ENCODE measurements at places on chromosomes 16 and 17.

DNA sequence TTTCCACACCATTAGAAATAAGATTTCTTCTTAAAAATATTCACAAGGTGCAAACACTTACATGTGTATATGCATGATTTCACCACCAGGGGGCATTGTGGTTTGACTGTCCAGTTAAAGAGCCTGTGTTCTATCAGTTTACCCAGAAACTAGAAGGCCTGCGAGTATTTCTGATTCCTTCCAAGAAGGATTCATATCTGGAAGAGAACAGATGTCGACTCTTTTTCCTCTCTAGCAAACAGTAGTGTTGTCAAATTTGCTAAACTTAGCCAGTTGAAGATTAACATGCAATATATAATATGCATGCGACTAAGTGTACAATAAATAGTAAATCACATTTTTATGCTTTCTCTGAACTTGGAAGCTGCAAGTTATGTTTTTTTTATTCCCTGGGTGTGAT is 404.1 kb downstream of the WWOX start:
- H3K36me3 ChIP-seq, result no peaks in the 10 kb centered on the region
- H3K4me1 ChIP-seq, result peaks cover 4% of the 10 kb centered on the region
- H3K27me3 ChIP-seq, result no peaks in the 10 kb centered on the region
- peak; percentile 67 for DNase-seq

DNA sequence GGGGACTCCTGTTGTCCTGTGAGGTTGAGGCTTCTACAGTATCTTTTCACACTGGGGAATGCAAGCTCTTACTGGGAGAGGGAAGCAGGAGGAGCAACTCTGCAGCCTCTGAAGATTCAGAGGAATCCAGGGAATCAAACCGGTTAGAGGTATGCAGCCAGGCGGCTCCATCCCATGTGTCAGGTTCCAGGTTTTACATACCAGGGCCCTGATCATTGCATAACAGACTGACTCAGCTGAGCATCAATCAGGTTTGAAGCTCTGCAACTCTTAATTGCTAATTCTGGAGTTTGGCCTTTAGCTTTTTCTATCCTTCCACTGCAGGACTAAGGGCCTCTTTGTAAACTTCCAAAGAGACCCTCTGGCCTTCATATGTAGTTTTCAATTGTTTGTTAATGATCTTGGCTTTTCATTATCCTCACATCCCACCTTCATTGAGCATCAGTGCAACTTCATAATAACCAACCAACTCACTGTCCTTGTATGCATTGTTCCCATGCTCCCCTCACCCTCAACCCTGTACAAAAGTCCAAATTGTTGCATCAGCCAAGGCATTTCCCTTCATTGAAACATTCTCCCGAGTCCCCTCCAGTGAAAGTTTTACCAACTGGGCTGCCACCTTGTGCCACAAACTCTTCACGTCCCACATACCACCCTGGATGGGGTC is 59.7 kb upstream of the DHX40 start:
- H3K27me3 ChIP-seq, result no peaks in the 10 kb centered on the region
- no peaks in the 10 kb centered on the region for H3K36me3 ChIP-seq
- H3K27ac ChIP-seq, result no peak overlapping the region
- no peak overlapping the region for H3K4me3 ChIP-seq
- H3K4me1 ChIP-seq, result no peaks in the 10 kb centered on the region

- H3K4me3 ChIP-seq, result no peak overlapping the region
- H3K27me3 ChIP-seq, result no peaks in the 10 kb centered on the region
- no peaks in the 10 kb centered on the region for H3K4me1 ChIP-seq
- H3K36me3 ChIP-seq, result no peaks in the 10 kb centered on the region
- H3K27ac ChIP-seq, result no peak overlapping the region
These were observed 26.0 kb upstream of the CDH15 start for GRCh38 chr16:89145406-89146161.

DNA sequence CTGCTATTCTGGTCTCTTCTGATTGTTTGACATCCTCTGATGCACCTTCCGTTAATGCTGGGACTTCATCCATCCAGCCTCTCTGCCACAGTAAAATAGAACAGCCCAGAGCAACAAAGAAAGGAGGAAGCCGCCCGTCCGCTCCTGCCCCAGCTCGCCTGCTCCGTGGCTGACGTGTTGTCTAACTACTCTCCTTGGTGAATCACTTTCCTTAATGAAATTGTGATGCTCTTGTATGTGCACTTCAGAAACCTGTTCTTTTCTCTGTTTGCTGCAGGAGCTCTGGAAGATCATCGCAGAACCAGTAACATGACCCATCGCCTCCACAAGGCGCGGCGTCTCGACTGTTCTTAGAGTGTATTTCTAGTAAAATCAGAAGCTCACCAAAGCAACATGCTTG is 24.3 kb downstream of the METTL22 start:
- no peaks in the 10 kb centered on the region for H3K4me1 ChIP-seq
- DNase-seq, result no peak
- no peak overlapping the region for H3K27ac ChIP-seq
- H3K36me3 ChIP-seq, result peaks cover 37% of the 10 kb centered on the region

DNA sequence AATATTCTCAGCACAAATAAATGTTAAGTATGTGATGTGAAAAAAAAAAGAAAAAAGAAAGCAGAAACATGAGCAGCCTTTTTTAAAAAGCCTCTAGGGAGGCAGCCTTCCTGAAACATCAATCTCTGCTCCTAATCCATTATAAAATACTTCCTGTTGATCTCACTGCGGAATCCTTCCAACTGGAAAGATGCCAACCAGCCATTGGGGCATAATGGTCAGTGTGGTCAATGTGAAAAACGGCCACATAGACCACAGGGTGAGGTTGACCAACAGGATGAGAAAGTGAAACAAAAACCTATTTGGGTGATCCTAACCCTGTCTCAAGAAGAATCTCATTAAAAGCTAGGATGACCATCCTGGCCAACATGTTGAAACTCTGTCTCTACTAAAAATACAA is 26.1 kb upstream of the ABCA8 start:
- H3K27me3 ChIP-seq, result no peaks in the 10 kb centered on the region
- peaks cover 3% of the 10 kb centered on the region for H3K36me3 ChIP-seq
- peak; percentile 55 for DNase-seq

DNA sequence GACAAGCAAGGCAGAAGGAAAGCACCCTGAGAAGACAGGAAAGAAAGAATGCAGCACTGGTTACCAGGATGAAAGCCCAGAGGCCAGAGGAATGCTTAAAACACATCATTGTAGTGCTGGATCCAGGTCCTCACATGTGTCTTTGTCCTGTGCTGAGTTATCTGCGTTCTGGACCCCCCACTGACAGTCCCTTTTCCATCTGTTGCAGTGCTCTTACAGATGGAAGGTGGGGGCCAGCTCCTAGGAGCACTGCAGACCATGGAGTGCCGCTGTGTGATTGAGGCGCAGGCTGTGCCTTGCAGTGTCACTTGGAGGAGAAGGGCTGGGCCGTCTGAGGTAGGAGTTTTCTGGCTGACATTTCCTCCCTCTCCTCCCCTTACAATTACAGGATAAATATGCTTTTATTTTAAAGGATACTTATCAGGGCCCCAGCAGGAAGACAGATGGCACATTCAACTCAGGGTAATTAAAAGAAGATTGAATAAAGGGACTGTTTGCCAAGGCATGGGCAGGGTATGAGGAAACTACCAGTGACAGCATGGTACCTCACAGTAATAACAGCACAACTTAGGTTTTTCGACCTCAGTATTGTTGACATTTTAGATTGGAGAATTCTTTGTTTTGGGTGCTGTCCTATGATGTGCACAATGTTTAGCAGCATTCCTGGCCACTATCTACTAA is 3.0 kb downstream of the EME1 start:
- no peak for DNase-seq
- H3K4me1 ChIP-seq, result peaks cover 4% of the 10 kb centered on the region
- no peaks in the 10 kb centered on the region for H3K27me3 ChIP-seq

DNA sequence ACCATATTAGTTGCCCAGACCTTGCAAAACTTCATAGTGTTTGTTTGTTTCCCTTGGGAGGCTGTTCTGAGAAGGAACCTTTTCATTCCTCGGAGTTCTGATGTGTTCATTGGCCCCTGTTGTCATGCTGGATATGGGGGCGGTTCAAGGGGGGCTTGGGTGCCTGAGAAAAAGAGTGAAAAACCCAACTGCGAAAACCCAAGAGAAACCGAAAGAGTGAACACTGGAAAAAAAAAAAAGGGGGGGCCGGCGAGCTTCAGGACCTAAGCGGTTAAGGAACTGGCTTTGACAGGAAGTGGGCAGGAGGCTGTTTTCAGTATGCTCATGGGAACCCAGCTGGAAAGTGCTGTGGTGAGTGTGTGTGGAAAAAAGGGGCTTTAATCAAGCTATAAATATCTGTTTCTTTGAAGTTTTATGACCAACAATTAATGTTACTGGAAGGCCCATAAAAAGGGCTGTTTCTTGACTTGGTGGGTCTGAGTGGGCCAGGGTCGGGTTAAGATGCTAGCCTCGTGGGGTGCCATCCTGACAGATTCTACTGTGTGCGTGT is 510.7 kb downstream of the MAF start:
- no peak overlapping the region for H3K27ac ChIP-seq
- H3K36me3 ChIP-seq, result no peaks in the 10 kb centered on the region
- peaks cover 4% of the 10 kb centered on the region for H3K4me1 ChIP-seq

DNA sequence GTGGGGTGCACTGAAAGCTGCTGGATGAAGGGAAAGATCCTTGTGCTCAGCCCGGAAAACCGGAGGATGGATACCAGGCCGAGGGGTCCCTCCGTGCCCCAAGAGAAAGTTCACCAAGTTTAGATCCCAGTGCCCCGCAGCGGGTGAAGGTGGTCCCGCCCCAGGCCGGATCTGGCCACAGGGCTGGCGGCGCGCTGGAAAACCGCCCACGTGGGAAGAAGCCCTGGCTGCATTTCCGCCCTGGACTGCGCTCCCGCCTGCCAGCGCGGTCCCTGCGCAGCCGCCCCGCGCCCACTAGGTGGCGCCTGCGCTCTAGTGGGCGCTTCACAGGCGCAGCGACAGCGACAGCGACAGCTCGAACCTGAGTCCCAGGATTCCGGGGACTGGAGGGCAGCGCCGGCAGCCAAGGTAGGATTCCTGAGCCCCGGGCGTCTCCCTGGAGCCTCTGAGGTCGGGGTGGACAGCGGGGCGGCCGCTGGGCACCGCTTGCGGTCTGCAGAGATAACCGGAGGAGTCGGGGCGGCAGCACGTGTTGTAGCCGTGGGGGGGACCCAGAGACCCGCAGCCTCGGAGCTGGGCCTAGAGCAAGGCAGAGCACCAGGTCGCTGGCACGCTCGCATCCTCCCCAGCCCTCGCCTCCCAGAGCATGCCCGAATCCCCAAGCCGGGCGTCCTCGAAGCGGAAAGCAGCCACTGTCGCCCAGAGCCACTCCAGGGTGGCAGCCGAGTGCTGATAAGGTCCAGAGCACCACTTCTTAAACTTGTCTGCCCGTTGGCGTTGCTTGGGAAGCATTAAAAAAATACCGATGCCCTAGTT is at the start of gene CHD9:
Gene CHD9 (plus strand): TSS at position 322 of the 816 bp plus-strand sequence. CDS start 101,099 bp downstream, outside the sequence.
- peak; percentile 93 for DNase-seq
- peak within 1 kb of the TSS; percentile 73 for H3K4me3 ChIP-seq
- peaks cover 17% of the 10 kb centered on the region for H3K4me1 ChIP-seq

- no peak for DNase-seq
- no peaks in the 10 kb centered on the region for H3K27me3 ChIP-seq
- peaks cover 10% of the 10 kb centered on the region for H3K4me1 ChIP-seq
- no peaks in the 10 kb centered on the region for H3K36me3 ChIP-seq
These were observed 2.1 kb downstream of the TRAF7 start for GRCh38 chr16:2157480-2158261.

- no peak for DNase-seq
- peaks cover 12% of the 10 kb centered on the region for H3K36me3 ChIP-seq
- H3K27ac ChIP-seq, result no peak overlapping the region
- no peak overlapping the region for H3K4me3 ChIP-seq
- no peaks in the 10 kb centered on the region for H3K27me3 ChIP-seq
- no peaks in the 10 kb centered on the region for H3K4me1 ChIP-seq
These were observed 2.8 kb downstream of the SF3B3 start for GRCh38 chr16:70526403-70526802.

- H3K36me3 ChIP-seq, result no peaks in the 10 kb centered on the region
- no peaks in the 10 kb centered on the region for H3K27me3 ChIP-seq
- peak overlapping the region; percentile 90 for H3K27ac ChIP-seq
- H3K4me1 ChIP-seq, result peaks cover 3% of the 10 kb centered on the region
These were observed 40.3 kb upstream of the MRPS23 start for GRCh38 chr17:57889892-57890856.

DNA sequence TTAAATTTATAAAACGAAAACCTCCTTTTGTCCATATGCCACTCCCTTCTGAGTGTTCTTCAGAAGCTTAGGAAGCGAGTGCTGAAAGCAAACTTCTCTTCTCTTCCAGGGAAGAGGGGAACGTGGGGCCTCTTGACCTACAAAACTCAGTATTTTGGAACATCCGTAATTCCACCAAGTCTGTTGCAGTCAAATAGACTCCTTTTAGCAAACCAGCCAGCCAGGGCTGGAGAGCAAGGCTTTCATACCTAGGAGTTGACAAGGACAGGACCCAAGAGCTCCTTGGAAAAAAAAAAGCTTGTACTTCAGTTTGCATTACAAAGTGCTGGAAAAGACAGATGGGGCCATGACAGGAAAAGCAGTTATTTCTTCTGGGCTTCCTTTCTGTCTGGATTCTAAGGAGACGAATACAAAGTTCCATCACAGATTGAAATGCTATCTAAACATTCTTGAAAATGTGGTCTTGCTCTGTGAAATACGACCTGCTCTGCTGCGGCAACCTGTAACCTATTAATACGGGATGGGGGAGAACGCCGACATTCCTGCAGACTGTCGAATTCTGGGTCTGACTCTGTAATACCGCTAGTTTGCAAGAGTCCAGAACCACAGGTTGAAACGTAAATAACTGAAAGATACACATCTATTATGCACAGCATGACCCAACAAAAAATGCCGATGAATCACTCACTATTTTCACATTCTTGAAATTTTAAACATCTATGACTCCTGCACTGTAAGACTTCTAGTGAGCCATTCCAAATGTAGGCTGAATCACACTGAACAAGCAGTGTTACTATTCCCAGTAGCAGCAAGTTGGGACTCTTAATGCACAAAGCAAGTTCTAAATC is 20.6 kb downstream of the VPS53 start:
- H3K27me3 ChIP-seq, result no peaks in the 10 kb centered on the region
- H3K36me3 ChIP-seq, result peaks cover 21% of the 10 kb centered on the region
- H3K27ac ChIP-seq, result no peak overlapping the region
- no peaks in the 10 kb centered on the region for H3K4me1 ChIP-seq
- no peak overlapping the region for H3K4me3 ChIP-seq

GRCh38 chr17:17435323-17435722 is 41.5 kb upstream of the MED9 start:
- H3K4me1 ChIP-seq, result peaks cover 3% of the 10 kb centered on the region
- no peaks in the 10 kb centered on the region for H3K27me3 ChIP-seq
- H3K36me3 ChIP-seq, result no peaks in the 10 kb centered on the region
- no peak overlapping the region for H3K4me3 ChIP-seq
- H3K27ac ChIP-seq, result no peak overlapping the region

Data from kidney (tissue), 22 donors.